ENCODE measurements at places on chromosomes 3 and 15. TPM values are rescaled to one million over a fixed set of nuclear protein-coding genes. Genes with fewer than 3 reads are reported as not detected.

- H3K4me3 ChIP-seq, result no peak overlapping the region
- no peak for DNase-seq
- H3K36me3 ChIP-seq, result no peaks in the 10 kb centered on the region
- H3K27ac ChIP-seq, result no peak overlapping the region
Measured at GRCh38 chr3:124565013-124565412, 165.2 kb upstream of the UMPS start.

- H3K27ac ChIP-seq, result no peak overlapping the region
- H3K4me3 ChIP-seq, result no peak overlapping the region
- no peaks in the 10 kb centered on the region for H3K27me3 ChIP-seq
- H3K4me1 ChIP-seq, result no peaks in the 10 kb centered on the region
- no peaks in the 10 kb centered on the region for H3K36me3 ChIP-seq
Measured at GRCh38 chr15:29645841-29646240, 176.4 kb downstream of the TJP1 start.

DNA sequence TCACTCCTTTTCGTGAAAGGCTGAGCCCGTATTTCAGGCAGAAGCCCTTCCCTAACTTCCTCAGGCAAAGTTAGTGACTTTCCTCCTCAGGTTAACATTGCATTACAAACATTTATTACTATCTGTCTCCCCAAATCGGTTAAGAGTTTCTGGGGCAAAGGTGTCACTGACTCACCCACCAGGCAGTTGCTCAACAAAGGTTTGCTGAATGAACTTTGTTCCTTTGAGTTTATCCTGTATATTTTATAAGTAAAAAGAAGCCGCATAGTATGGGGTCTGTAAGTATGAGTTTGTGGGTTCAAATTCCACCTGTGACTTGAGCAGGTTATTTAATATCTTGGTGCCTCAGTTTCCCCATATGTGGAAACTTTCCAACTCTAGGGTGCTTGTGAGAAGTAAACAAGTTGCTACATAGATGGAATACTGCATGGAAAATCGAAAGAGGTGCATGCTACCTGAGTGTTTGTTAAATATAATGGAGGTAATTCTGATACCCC, 177.7 kb downstream of the THRB start:
- H3K36me3 ChIP-seq, result no peaks in the 10 kb centered on the region
- no peaks in the 10 kb centered on the region for H3K4me1 ChIP-seq
- DNase-seq, result no peak
- H3K27me3 ChIP-seq, result no peaks in the 10 kb centered on the region
- H3K27ac ChIP-seq, result no peak overlapping the region

EIF5A2 gene
- 2.0 TPM for total RNA-seq

PCOLCE2 gene
- total RNA-seq, result 1.8 TPM
